Dorsolateral prefrontal cortex (tissue), 122 donors: ENCODE measurements at places on chromosomes 2 and 18.
A peak's percentile ranks its signal among the peaks of the same experiment; 100 is the strongest.

DNA sequence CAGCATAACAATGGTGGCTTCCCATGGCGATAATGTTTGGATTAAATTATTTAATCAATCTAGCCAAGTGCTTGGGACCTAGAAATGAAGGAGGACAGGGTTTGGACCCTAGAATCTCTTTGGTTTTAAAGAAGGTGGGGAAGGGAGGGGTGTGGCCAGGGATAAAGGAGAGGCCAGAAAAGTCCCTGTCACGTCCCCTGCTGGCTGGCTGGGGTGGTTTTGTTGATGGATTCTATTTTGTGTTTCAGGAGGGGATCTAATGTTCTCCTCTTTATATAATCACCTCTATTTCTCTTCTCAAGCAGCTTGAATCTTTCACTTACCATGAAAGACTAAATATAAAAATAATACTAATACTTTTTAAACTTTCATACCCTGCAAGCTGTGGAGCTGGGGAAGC lies 52.6 kb upstream of the GALR1 start:
- no peak for DNase-seq

DNA sequence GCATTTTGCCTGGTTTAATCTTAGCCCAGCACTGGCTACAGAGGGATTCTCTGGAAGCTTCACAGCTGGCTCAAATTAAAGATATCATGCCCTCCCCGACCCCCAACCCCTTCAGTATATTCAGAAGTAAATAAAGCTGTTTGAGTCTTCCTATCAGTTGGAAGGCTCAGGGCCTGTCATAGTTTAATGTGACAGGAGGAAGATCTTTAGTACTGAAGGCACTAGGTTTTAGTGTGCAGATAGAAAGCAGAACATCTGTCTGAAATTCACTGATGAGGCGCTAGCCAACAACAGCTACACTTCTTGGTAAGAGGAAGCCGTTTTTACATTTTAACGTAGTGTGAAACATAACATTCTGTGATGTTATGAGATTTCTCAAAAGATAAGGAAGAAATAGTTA lies 969.1 kb upstream of the CDH2 start:
- no peak for DNase-seq

GRCh38 chr2:120983344-120983743 lies 247.7 kb downstream of the GLI2 start:
- no peak for DNase-seq

- DNase-seq = no peak
Observed at GRCh38 chr18:26784599-26784998, 80.9 kb downstream of the AQP4 start.

- no peak for DNase-seq
Observed at GRCh38 chr2:166632616-166633015, 138.6 kb upstream of the SCN7A start.

DNA sequence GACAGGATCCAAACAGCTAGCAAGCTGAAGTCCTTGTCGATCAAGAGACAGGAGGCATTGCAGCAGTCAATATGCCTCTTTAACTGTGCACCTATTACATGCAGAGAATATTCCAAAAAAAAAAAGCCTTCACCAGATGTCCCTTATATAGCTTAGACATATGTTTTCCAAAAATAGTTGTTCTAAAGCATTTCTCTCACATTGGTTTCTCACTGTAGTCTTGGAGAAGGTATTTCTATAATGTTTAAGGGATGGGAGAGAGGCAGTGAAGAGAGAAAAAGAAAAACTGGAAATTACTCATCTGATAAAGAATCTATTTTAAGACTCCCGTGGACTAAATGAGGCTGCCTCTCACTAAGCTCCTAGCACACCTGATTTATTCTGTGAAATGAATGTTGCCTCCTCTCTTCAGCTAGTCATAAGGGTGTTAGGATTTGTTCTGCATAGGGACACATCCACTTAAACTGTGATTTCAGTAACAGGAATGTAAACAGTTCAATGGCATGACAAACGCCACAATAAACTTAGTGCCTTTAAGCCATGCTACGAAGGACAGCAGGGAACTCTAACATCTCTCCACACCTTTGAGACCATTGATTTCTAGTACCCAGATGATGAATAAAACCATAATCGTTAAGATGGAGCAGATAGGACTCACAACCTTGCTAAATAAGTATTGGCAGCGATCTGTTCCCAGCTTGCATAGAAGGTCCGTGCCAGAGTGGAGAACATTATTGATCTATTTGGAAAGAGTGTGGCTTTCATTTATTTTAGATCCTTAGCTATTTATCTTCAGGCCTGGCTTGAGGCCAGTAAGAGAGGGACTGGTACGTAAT lies 98.6 kb upstream of the NCK2 start:
- DNase-seq = no peak

- DNase-seq = peak; percentile 36
Observed at GRCh38 chr18:79942786-79943607, 8.5 kb downstream of the SLC66A2 start.

DNA sequence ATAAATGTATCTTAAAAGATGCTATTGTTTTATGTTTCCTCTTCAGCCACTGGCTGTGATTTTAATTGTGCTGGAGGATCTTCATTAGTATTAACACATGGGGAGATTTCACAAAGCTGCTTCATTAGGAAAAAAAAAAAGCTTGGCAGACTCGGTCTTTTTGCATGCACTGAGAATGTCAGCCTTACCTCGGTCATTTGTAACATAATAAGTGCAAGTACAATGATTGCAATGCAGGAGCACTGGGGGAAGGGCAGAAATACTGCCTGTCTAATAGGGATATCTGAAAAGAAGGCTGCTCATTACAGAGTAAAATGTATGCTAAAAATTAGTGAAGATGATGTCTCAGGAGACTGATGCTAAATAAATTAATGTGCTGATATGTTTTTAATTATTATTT lies 1.3 kb upstream of the BAZ2B start:
- no peak for DNase-seq

- DNase-seq = no peak
Observed at GRCh38 chr18:61988100-61988499, 95.3 kb upstream of the RNF152 start.

GRCh38 chr18:80077873-80078272 lies 31.2 kb upstream of the ADNP2 start:
- DNase-seq = no peak

GRCh38 chr2:1814616-1815015 lies 70.3 kb upstream of the PXDN start:
- no peak for DNase-seq

GRCh38 chr18:53749766-53750165 lies 474.7 kb downstream of the MBD2 start:
- DNase-seq = no peak

GRCh38 chr2:61179701-61180639 lies 18.0 kb downstream of the C2orf74 start:
- peak; percentile 56 for DNase-seq

DNA sequence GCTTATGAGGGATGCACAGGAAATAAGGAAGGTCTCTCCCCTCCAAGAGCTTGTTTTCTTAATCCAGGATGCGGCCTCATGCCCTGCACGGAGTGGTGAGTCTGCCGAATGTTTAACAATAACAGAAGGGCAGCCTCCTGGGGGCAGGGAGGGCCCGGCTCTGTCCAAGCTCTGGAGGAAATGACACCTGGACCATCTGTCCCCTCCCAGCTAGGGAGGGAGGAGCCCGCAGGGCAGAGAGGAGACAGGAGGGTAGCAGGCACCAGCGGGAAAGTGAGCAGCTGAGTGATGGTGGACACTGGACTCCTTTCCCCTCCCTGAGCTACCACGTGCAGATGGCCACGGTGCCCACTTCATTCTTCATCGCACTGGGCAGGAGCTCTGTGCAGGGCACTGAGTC lies 398.2 kb upstream of the MYT1L start:
- DNase-seq = peak; percentile 9

DNA sequence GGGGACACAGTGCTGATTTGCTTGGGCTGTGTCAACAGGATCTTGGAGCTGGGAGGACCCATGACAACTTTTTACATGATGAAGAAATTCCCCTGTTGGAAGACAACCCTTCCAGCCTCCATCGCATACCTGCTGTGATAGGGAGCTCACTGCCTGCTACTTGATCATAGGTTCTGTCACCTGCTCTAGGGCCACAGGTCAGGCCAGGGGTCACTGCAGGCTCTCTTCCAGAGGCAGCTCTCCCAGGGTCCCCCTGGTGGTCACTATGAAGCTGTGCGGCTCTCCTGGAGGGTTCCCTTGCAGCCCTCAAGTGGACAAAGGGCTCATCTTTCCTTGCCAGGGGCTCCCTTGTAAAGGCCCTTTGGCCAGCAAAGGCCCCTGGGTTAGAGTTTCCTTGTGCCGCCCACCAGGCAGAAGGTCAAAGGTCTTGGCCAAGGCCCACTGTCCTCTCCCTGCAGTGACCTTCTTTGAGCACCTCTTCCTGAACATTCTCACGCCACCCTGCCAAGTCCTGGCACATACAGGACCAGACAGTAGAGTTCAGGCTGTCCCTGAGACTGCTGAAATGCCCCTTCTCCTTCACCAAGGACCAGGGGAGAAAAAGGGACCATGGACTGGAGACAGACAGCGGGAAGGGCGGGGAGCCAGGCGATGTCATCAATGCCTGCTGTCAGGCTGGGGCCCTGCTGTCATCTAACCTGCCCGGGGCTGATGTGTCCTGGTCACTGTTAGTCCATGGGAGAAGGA lies 345.1 kb downstream of the DYSF start:
- no peak for DNase-seq

DNA sequence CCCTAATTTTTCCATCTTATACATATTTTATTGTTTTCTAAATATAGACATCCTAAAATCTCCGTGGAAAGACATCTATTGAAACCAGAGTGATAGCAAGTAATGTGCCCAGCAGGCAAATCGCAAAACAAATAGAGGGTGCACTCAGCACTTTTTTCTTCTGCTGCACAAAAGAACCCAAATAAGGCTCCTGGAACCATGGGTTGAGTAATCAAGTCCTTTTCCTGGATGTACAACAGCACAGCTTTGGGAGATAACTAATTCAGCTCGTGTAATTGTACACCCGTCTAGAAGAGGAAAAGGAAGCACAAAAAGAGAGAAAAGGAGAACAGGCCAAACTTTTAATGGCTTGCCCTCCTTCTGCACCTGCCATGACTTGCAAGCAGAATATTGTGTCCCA lies 126.9 kb upstream of the TLK1 start:
- DNase-seq = no peak

DNA sequence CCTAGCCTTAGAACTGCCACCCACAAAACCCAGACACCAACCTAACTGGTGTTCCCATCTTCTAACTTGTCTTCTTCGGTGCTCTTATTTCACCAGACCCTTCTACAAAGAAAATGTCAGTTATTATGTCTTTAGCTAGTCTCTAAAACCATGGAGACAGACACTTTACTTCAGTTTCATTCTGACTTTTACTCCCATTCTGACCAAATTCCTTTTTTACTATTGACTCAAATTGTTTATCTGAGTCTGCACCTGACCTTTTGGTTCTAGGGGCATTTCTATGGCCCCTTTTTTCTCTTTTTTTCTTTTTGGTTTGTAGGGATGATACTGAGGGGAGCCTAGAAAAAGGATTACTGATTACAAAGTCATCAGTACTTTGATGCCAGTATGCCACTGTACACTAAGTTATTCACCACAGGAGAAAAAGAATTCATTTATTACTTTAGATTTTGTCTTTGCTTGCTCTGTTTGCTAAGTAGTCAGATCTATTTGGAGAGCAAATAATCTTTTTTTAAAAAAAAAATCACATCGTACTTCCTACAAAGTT lies 6.8 kb upstream of the SLC1A4 start:
- DNase-seq = no peak

- no peak for DNase-seq
Observed at GRCh38 chr2:96535331-96535730, 1.2 kb upstream of the ARID5A start.

DNA sequence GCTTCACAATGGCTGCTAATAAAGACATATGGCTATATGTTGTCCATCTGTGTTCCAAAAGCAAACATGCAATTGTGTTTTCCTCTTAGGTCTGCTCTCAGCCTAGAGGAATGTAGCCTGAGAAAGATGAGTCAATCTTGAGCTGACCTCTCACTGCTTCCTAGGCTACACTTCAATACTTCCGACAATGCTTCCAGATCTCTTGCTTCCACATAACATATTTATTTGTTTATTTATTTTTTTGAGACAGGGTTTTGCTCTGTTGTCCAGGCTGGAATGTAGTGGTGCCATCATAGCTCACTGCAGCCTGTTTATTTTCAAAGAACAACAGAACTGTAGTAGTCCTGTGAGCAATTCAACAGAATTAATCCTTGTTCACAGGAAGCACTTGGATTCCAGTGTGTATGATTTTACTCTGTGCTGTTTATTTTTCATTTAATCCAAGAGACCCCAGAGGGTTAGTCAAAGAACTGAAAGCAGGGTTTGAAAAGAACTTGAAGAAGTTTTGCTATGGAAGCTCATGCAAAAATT lies 437.9 kb downstream of the TXNL1 start:
- no peak for DNase-seq

DNA sequence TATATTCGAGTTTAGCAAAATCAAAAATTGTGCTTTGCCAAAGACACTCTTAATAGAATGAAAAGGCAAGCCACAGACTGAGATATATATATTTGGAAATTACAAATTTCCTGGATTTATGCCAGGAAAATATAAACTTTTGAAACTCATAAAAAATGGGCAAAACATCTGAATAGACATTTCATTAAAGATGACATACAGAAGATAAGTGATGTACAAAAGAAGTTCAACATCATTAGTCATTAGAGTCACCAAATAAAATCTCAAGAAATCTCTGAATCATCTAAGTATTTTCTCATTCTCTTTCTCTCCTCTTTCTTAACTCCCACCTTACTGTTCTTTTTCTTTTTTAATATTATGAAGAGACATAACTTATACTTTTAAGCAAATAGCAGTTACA lies 921.1 kb downstream of the DSC3 start:
- no peak for DNase-seq

DNA sequence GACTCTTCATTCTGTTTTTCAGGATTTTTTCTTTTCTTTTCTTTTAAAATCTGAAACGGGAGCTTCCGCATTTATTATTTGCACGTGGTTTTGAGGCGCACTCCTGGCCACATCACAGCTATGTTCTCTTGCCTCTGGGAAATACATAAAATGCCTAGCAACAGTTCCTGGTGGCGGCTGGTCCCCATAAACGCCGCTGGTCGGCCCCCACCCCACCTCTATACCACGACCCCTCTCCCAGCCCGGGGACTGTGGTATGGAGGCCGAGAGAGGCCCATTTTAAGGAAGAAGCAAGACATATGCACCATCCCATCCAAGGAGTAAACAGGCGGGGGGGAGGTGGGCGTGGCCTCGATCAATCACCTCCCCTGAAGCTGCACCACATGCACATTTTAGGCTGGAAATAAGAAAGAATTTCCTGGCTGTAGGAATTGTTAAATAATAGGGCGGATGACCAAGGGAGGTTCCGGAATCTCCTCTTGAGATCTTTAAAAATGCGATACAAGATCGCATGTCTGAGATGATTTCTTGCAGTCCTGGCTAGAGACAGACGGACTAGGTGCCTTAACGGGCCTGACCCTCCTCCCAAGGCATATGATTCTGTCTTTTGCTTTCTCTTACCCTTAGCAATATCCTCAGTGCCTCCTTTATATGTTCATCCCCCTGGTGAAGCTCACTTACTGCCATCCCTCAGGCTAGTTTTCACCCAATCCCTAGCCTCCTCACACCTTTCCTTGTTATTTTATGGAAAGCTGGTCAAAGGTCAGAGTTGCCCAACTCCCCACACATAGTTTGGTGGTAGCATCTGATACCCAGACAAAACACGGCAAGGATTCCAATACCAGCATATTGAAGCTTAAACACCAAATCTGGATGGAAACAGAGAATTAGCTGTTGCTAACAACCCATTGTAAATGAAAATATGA lies 82.4 kb downstream of the BCL2 start:
- no peak for DNase-seq
